ENCODE measurements at places on chromosomes 12 and 14.

DNA sequence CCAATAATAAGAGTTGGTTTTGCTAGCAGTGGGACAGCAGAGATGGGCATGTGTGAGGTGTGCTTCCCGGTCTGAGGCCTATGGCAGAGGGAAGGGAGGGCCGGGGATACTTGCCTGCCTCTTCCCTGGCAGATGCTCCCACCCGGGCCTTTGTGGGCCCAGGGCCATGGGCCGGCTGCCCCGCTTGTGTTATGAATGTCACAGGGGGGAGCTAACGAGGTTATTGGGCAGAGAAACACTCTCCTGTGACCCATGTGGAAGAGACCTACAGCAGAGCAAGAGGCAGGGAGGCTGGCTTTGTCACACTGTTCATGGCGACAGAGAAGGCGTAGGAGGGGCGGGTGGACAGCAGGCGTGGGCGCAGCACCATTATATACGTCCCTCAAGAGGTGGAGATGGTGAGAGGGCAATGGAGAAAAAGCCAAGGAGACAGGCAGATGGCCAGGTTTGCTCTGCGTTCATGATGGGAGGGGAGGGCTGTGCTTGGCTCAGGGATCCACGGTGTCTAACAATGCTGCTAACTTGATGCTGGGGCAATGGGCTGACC, 13.3 kb downstream of the CCND2 start:
- no peak for DNase-seq

DNA sequence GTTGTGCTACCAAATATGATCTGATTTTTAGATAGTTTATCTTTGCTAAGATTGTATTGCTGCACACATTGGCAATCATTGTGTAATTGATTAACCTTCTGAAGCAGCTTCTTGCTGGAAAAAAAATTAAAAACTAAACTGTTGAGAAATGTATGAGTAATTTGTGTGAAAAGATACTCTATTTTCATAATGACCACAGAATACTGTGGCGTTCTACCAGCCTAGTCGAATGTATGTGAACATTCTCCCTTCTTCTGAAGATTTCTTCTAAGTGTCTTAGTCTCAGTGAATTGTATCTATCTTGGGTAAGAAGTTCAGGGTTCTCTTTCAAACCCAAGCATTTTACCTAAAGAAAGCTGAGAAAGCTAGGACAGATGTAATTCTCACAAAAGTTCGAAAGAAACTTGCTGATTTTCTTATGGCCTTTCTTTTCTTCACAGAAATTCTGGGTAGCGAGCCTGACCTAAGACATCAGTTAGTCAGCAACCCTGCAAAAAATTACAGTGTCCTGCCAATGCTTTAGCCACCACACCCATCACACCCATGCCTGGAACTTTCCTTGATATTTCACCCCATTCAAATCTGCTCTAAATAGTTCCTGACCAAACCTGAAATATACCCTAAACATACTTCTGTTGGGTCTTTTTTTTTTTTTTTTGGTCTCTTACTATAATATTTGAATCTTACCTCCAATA, 27.1 kb upstream of the C12orf71 start:
- DNase-seq: no peak

DNA sequence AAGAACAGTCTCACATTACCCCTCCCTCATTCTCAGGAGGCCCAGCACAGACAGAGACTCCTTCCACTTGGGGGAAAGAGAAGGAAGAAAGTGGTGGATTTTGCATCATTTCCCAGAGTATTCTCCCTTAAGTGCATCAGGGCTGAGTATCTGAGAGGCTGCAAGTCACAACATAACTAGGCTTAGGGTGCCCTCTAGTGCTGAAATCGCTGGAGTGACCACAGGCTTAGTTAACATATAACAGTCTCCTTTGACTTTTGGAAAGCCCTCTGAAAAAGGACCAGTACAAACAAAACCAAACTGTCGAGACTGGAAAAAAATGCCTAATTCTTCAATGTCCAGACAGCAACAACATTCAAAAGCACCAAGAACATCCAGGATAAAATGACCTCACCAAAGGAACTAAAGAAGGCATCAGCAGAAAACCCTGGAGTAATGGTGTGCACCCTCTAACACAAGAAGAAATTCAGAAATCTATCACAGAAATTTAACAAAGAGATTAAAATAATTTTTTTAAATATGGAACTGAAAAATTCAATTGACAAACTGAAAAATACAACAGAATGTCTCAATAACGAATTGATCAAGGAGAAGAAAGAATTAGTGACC, 412.3 kb downstream of the RPS29 start:
- DNase-seq: no peak

- no peak for DNase-seq
These were observed 34.8 kb upstream of the FRMD6 start for GRCh38 chr14:51616724-51617409.

DNA sequence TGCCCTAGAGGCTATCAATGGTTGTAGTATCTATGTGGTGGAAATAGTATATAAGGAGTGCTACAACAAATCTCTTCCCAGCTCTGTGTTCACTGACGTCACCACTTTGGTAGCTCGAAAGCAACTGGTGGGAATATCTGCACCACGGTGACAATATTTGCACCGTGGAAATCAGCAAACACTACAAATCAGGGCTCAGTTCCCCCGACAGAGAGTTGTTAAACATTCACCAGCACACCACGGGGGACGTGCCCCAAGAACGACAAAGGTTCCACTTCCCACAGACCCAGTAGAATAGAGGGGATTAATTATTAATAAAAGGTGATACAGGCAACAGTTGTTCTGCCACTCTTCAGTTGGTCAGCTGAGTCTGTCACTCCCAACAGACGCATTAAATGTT, 98.4 kb downstream of the CCDC60 start:
- DNase-seq: no peak

DNA sequence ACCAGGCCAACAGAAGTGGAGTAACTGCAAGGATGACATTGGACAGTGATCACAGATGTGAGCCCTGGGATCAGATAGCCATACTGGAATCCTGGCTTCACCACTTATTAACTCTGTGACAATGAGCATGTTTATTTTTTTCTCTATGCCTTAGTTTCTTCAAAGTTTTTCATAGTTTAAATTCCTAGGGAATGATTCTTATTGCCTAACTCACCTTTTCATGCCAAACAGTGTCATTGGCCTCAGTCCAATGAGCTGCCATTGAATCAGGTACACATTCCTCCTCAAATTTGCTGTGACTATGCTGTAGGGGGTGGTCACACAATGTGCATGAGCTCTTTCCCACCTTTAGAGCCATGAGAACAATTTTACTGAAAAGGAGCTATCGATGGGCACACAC, 342.3 kb downstream of the SYT1 start:
- no peak for DNase-seq

DNA sequence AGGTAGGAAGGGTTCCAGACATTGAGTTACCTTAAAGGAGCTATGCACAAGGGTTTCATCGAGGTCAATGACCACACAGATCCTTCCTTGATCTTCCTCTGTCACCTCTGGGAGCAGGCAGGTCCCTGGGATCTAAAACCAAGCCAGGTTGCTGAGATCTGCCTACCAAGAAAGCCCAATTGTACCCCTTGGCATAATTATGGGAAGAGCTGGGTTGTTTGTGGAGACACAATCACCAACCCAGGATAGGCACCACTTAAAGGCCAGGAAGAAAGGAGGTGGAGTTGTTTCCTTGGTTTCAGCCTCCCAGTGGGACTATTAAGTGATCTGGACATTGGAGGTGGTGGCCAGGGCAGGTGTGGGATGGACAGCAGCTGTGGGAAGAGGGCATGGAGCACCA, 8.4 kb upstream of the AVIL start:
- DNase-seq: no peak

DNA sequence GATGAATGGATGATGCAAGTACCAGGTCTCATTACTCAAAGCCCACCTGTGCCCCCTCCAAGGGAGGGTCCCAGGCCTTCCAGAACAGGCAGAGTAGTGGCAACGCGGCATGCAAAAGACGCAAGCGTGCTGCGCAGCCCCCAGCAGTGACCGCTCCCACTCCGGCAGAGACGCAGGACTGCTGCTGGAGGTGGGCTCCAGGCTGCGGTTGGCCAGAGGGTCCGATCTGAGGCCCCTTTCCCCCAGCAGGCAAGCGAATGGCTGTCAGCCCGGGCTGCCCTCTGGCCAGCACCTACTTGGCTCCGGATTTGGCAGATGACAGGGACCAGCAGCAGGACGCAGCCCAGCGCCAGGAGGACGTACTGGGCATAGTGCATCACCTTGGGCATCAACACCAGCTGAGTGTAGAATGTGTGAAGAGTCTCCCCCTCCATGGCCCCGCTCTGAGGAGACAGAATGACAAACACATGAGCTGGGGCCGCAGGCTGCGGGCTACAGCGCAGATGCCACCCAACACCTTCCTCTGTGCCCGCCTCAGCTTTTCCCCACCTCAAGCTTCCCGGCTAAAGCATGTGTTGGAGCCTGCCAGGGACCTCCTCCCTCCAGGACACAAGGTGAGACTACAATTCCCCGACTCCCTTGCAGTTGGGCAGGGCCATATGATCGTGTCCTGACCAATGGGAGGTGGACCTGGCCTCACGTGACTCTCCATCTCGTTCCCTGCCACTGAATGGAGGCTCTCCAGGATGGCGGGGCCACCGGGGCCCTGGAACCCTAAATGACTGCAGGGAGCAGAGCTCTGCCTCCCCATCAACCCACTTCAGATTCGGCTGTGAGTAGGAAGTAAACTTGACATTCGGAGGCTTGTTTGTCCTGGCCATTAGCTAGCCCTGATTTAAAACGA, 77.4 kb downstream of the SCARB1 start:
- DNase-seq: no peak

DNA sequence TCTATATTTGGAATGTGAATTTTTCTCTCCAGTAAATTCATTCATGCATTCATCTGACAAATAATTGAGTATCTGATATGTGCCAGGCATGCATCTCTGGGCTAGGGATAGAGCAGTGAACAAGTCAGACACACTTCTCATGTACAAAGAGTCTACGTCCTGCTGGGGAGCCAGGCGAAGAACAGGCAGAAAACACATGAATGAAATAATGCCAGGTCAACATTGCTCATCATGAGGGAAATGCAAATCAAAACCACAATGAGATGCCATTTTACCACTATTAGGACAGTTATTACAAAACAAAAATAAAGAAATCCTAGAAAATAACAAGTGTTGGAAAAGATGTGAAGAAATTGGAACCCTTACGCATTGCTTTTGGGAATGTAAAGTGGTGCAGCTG, 90.3 kb downstream of the PAX9 start:
- DNase-seq: no peak

GRCh38 chr12:58712976-58713375, 207.3 kb downstream of the LRIG3 start:
- no peak for DNase-seq

- DNase-seq: no peak
These were observed 331 bp downstream of the NCKAP1L start for GRCh38 chr12:54497883-54498282.

- DNase-seq: no peak
These were observed 21.2 kb downstream of the DEGS2 start for GRCh38 chr14:100138082-100138787.

- DNase-seq: no peak
These were observed 192.4 kb downstream of the PELI2 start for GRCh38 chr14:56310643-56311042.

GRCh38 chr12:97595426-97595831, 132.8 kb downstream of the RMST start:
- DNase-seq: no peak

DNA sequence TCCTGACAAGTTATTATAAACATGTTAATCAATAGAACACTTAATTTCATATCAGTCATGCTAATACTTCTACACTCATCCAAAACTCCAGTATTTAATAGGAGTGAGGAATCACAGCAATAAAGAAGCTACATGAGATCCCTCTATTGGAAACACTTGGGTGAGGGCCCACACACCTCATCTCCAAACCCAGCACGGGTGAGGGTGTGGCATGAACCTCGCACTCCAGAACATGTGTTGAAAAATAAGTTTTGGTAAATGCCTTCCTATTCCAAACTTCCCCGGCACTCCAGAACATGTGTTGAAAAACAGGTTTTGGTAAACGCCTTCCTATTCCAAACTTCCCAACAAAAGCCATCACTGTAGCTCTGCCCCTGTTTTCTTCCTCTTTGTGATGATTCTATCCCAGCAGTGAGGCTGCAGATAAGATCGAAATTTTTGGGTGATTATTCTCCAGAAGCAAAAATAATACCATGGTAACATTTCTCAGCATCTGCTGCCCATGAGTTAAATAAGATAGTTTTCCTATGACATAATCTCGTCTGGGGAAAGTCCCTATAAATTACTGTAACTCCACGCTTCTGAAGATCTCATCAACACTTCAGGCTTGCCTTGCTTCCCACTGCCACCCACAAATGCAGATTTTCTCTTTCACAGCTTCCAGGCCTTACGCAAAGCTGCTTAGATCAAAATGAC, 24.4 kb upstream of the PTPRB start:
- no peak for DNase-seq
